GM10248 (cell line): ENCODE measurements at places on chromosomes 5 and 9.

DNA sequence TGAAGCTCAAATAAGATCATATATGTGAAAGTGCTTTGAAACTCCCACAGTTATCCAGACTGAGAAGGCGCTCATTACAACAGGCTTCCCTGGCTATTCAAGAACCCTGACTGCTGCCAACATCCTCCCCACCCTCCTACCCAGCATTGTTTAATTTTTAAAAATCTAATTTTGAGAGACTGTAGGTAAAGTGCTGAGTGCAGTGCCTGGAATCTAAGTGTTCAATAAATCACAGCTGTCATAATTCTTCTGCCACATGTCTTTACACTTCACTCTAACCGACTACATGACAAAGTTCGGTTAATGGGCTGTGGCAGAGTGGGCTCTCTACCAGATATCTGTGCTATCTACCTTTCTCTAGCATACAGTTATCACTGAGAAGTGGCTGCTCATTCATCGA lies 255.6 kb upstream of the C9orf72 start:
- DNase-seq = no peak

- DNase-seq = no peak
Observed at GRCh38 chr5:156328161-156328560, 1.2 kb downstream of the SGCD start.

DNA sequence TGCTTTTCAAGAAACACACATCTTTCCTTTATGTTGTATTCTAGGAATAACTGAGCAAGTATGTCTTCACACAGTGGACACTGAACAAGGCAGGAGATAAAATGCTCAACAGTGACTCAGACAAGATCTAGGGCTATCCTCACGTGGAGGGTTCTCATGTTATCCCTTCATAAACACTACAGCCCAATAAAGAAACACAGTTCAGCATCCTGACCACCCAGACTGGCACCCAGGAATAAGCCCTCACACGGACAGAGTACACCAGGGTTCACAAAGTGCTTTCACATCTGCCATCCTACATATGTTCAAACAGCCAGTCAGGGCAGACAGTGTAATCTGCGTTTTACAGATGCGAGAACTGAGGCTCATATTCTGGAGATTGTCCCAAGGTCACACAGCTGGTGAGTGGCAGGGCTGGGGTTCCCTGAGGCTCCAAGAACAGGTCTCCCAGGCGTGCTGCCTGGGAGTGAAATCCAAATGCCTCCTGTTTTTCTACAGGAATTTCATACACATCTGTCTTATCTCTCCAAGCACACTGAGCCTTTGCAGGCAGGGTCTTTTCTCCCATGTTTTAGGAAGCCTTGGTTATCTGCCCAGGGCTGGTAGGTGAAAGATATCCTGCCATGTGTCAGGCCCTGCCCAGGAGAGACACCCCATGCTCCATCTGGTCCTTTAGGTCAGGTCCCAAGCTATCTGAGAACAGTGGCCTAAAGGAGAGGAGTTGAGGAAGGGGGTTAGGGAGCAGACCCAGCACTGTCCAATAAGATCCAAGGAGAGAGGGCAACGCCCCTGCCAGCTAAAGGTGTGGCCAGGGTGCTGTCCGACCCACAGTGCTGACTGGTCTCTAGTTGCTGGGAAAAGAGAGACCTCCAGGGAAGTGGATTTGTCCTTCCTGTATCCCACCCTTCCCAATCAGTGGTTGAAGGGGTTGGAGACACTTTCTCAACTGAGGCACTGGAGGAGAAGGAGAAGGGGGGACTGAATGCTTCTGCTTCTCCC lies 47.9 kb upstream of the XPA start:
- no peak for DNase-seq

- no peak for DNase-seq
Observed at GRCh38 chr5:122707796-122708195, 67.1 kb upstream of the SNX2 start.

DNA sequence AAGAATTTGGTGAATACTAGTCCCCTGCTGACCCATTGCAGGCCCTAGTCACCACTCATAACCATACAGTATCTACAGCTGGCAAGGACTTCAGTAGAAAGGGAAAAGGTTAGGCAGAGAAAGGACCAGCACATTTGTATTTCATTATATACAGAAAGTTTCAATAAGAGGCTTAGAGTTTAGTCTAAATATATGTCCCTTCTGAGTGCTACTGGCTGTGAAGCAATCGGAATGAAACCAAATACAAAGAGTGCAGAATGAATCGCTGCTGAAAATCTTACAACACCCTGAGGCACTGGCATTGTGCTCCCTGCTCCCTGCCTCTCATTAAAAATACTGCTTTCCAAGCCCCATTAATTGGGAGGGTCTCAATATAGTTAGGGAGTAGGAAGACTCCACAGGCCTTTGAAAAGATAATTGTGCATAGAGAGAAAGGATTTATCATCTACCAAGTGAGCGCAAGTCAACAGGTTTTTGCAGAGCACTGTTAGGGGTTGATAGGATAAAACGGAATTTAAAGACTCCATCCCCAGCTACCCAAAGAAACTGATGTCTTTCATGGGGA lies 110.8 kb downstream of the SLC1A3 start:
- no peak for DNase-seq

DNA sequence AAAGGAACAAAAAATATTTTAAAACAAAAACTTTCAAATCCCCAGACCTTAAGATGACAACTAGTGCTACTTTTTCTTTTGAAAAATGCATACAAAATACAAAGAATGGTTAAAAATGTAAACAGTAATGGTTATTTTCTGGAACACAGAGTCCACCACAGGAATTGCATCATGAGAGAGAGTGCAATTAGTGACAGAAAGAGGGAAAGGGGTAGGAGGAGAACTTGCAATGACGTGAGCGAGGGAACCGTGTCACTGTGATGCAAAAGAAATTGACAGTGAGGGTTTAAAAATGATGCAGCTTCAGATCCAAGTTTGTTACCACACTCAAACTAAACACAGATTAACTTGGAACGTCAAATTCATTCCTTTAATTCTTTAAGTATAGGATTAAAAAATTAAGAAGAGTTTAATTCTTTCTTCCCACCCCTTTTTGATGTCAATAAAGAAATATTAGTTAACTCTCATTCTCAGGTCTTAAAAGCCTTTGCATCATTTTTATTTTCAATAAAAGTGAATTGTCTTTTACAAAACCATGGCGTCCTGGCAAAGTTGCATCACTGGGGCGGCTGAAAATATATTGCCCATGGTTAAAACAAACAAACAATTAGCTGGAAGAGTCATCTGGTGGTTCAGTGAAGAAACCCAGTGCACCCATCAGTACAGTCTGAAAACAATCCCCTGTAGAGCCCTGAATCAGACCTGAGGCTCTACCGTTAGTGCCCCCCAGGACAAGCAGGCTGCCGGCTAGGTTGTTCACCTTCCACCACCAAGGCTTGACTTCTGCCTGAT lies 39.5 kb downstream of the MACROH2A1 start:
- no peak for DNase-seq

- no peak for DNase-seq
Observed at GRCh38 chr5:53364061-53364460, 116.4 kb upstream of the FST start.
